ENCODE measurements at places on chromosomes 1 and 21.

GRCh38 chr1:36411674-36412648 is 14.3 kb upstream of the LSM10 start:
- no peak for DNase-seq

- no peak for DNase-seq
Observed at GRCh38 chr21:17003258-17003615, 509.6 kb upstream of the CXADR start.

DNA sequence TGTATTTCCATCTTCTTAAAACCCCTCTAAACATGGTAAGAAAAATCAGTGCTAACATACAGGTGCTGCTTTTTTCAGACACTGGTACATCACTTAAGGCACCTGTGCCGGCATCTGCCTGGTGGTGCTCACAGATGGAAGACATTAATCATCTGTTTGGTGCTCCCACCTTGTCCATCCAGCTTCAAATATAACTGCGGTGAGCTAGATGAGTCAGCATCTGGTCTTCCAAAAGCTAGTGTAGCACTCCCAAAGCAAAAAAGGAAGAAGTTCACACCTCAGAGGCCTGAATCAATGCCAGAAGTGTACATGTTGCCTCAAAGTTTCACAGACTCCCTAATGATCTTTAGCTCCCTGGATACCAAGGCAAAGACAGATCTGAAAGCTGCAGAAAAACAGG is 44.4 kb downstream of the TM2D1 start:
- DNase-seq: no peak

DNA sequence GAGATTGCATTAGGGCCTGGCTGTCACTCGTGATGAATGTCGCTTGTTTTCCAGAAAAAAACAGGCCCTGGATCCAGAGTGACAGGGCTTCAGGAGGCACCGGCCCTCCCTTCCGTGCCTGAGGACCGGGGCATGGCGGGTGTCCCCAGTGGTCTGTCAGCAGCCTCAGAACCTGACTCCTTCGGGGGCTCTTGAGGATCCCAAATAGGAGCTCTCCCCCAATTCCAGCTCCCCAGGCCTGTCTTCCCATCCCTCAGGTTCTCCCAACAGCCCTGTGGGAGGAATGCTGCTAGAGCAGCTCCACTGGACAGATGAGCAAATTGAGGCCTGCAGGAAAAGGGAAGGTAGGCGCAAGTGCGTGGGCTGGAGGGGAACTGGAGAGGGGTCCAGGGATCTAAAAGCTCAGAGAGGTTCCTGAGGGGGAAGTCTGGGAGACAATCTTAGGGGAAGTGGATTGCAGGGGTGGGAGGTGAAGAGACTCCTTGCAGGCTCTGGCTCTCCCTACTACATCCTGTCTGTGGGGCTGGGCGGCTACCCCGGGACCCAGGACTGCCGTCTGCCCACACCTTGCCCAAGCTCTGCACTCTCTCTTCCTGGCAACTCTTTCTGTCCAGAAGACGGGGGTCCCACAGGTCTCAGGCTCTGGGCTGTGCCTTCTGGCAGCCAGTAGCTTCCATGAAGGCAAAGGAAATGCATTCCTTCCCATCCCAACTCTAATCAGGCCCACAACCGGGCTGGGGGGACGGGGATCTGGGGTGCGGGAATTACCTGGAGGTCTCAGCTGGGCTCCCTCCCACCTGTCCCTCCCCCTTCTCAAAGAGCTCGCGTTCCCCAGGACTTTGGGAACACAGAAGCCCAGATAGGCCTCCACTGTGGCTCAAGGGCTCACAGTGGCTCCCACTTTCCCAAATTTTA is 105.7 kb upstream of the CASZ1 start:
- DNase-seq: no peak

DNA sequence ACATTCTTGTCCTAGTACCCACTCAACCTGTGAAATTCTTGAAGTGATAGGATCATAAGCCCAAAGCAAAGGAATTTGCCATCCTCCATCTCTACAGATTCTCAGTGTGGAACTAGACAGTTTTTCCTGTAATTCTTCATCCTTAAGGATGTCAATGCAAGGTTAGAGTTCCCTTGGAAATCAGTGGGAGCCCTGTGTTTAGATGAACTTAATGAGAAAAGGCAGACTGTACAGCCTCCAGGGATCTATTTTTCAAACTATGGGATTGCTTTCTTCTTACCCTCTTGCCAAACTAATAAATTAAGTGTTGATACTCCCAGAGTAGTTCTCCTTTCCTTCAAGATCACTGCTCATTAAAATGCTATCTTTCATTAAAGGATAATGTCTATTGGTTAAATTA is 78.1 kb upstream of the OLFM3 start:
- no peak for DNase-seq

GRCh38 chr1:169138866-169139670 is 32.6 kb downstream of the ATP1B1 start:
- DNase-seq: no peak

- DNase-seq: no peak
Observed at GRCh38 chr1:223844787-223845036, 1.0 kb downstream of the TP53BP2 start.

- no peak for DNase-seq
Observed at GRCh38 chr21:28068455-28069358, 924.0 kb downstream of the LTN1 start.

- DNase-seq: no peak
Observed at GRCh38 chr1:22808676-22809483, 98.2 kb downstream of the EPHB2 start.

- DNase-seq: no peak
Observed at GRCh38 chr21:36696390-36697059, 2.4 kb upstream of the SIM2 start.

DNA sequence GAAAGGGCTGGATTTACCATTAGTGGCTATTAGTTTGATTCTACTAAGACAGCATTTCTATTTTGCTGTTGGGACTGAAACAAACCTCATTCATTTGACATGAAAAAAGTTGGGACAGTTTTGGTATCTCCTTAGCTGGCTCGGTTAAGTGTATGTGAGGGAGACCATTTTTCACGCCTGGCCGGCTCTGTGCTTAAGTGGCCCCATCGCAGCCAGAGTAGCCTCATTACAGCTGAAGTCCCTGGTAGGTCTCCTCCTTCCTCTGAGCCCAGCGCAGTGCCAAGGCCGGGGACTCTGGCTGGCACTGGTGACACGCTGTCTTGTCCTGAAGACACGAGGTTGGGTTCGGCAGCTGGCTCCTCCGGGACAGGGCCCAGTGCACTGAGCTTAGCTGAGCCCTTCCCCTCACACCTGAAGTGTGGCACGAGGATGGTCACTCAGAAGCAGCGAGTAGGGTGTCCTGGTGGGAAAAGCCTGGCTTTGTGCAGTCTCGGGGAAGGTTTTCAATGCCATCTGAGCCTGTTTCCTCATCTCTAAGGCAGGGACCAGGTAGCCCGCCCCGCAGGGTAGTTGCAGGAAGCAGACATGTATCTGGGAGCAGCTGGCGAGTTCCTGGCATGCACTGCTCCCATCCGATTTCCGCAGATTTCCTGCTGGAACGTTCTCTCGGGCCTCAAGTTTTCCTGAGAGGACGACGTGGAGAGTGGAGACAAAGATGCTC is 196.5 kb downstream of the DYRK1A start:
- no peak for DNase-seq

- no peak for DNase-seq
Observed at GRCh38 chr1:204872262-204872881, 1.7 kb downstream of the NFASC start.

- DNase-seq: no peak
Observed at GRCh38 chr1:87348341-87349019, 19.8 kb downstream of the LMO4 start.

- DNase-seq: no peak
Observed at GRCh38 chr1:207852576-207853371, 58.2 kb downstream of the CD34 start.

- no peak for DNase-seq
Observed at GRCh38 chr1:202952818-202953217, 5.3 kb downstream of the ADIPOR1 start.

DNA sequence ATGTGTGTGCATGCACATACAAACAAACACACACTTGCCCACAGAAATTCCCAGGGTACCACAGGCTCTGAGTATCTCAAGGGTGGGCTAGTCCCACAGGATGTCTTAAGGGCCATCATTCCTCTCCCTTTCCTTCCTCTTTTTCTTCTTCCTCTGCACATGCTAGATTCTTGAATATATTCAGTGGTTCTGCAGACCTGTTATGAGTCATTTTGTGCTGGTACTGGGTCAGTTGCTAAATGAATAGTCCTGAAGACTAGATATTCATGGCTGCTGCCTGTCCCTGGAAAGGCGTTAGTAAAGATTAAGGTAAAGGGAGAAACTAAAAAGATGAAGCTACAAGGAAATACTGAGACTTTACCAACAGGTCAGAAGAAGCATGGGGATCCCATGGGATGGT is 256.7 kb upstream of the KIAA0040 start:
- DNase-seq: no peak

All from A549 (cell line).